Esophagus mucosa (tissue), 1 donor: ENCODE measurements at places on chromosomes 2 and 18.

DNA sequence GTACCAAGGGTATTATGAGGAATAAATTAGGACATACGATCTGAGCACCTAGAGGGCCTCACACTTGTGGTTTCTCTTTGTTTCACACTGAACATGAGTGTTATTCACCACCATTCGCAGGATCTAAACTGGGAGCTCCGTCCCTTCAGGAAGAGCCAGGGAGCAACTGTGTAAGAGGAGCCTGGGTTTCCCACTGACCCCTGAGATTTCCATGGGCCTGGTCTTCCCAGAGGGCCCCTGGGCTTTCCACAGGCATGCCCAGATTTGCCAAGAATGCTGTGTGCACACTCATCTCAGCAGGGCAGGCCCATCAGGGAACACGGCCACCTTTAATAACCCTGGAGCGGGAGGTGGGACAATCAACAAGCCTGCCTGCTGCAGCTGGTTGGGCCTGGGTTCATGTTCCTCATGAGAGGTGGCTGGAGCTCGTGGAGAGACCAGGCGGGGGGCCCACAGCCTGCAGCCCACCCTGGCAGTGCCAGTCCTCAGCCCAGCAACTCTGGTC lies 416.8 kb upstream of the MYT1L start:
- ATAC-seq: peak; percentile 68

DNA sequence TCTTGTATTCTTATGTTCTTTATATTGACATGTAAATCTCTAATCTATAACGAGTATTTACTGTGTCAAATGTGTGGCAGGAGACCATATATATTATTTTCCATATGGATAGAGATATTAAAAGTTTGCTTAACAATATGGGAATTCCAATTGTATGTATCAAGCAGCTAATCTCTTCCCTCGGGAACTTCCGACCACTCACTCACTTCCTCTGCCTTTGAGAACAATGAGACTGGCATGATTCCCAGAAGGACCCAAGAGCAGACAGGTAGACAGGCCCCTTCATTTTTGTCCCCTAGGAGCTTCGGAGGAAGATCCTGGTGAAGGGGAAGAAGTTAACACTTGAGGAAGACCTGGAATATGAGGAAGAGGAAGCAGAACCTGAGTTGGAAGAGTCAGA lies 24.1 kb downstream of the PLCD4 start:
- no peak for ATAC-seq

- ATAC-seq: no peak
These were observed 23.7 kb downstream of the FARP2 start for GRCh38 chr2:241379481-241380480.

DNA sequence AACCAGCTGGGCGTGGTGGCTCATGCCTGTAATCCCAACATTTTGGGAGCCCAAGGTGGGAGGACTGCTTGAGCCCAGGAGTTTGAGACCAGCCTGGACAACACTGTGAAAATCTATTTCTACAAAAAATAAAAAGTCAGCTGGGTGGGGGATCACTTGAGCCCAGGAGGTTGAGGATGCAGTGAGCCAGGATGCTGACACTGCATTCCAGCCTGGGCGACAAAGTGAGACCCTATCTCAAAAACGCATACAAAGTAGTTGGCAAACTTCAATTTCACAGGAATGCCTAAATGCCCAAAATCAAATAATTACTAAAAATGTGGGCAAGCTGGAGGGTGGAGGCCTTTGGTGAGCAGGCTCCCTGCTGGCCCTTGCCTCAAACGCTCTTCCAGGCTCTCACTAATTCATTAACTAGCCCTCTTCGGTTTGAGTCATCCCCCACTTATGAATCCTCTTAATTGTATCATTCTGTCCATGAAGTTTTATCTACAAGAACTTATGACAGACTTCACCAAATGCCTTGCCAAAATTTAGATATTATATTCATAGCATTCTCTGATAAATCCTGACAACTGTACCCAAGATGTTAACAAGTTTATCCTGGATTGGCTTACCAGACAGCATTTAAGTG lies 68.7 kb upstream of the ZFP36L2 start:
- ATAC-seq: no peak

GRCh38 chr2:200962811-200963123 lies 693 bp downstream of the ORC2 start:
- ATAC-seq: peak; percentile 19

GRCh38 chr2:238897911-238898311 lies 50.0 kb downstream of the TWIST2 start:
- no peak for ATAC-seq

GRCh38 chr2:12877761-12878160 lies 161.0 kb downstream of the TRIB2 start:
- ATAC-seq: no peak

DNA sequence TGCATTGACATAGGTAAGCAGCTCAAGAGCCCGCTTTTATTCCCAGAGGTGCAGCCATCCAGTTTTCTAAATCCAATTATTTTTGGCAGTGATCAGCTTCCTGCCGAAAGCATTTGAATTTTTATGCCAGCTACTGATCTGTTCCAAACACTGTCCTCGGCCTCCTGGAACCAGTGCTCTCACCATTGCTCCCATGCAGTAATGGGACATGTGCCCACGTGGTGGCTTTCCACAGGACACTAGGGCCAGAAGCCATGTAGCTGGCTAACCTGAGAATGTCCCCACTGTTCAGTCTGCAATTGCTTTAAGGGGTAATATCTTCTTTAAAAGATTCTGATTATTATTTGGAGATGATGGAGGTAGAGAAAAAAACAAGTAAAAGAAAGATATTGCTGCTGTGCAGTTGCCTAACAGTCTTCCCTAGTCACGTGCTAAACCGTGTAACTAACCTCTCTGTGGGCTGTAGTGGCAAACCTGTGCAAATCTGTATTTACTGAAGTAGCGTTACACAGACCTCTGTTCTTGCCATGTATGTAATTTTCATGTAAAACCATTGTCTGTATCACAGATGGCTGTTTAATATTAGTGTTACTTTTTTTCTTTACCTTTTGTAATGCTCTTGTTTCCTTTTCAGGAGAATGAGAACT lies 13.0 kb downstream of the GRHL1 start:
- no peak for ATAC-seq

- ATAC-seq: no peak
These were observed 203.8 kb downstream of the TNS1 start for GRCh38 chr2:217798743-217799562.

DNA sequence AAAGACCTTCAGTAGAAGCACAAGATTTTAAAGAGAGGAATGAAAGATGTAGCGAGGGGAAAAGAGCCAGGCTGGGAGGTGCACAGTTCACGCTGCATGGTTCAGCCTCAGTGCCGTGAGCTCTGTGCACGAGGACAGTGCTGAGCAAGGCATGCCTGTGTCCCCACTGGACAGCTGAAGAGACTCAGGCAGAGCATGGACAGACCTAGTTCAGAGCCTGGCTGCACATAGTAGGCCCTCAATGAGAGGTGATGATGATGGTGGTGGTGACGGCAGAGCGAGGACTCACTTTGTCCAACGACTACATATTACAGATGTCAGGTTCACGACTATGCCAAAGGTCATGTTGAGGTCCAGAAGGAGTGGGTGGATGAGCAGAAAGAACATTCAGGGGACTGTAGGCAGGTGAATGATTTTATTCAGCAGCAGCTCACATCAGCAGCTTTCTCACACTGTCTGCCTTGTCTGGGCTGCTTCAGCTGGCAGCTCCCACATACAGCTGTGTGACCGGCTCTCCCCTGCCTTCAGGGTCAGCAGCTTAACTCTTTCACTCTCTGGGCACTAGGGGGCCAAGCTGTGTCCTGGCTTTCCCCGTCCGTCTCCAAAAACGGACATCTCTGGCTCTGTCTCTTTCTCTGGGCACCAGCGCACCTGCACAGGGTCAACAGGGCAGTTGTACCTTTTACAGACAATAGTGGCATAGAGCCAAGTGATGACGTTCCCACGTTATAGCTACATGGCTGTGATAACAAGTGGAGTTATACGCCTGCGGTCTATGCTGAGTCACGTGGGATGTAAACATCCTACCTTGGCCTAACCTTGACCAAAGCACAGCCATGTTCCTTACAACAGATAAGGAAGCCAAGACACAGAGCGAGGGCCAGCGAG lies 128.8 kb upstream of the MSH6 start:
- no peak for ATAC-seq

- ATAC-seq: no peak
These were observed 53.8 kb upstream of the TMEM163 start for GRCh38 chr2:134772493-134773169.

- ATAC-seq: no peak
These were observed 5.3 kb upstream of the PLCL1 start for GRCh38 chr2:197799068-197799467.

GRCh38 chr18:40877096-40877495 lies 1077.9 kb upstream of the PIK3C3 start:
- ATAC-seq: no peak

DNA sequence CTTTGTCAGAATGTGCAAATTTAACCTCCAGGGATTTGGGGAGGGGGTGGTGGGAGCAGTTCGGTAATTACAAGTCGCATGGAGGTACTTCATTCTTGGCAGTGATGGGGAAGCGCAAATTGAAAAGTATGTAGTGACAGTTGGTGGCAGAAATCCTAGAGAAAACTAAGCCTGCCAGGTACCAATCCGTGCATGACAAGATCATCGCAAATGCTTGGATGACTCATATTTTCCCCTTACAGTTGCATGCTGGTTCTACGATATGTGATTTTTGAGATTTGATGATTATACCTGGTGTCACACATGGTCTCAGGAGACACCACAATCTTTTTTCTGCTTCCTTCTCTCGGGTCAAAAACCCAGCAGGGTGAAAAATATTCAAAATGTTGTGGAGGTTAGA lies 479.7 kb upstream of the ID2 start:
- ATAC-seq: no peak
